Mononuclear cell (primary cell): ENCODE measurements at places on chromosomes 3 and 15. TPM values are rescaled to one million over a fixed set of nuclear protein-coding genes. Genes with fewer than 3 reads are reported as not detected.

The THSD4 gene
- 0.10 TPM for total RNA-seq

The MITF gene
- total RNA-seq, result 2.1 TPM

The FHIT gene
- total RNA-seq, result 16.9 TPM

The IGSF10 gene
- total RNA-seq, result 0.10 TPM
